Heart right ventricle (tissue), 16 donors: ENCODE measurements at places on chromosomes 4 and X.
A peak's percentile ranks its signal among the peaks of the same experiment; 100 is the strongest.

DNA sequence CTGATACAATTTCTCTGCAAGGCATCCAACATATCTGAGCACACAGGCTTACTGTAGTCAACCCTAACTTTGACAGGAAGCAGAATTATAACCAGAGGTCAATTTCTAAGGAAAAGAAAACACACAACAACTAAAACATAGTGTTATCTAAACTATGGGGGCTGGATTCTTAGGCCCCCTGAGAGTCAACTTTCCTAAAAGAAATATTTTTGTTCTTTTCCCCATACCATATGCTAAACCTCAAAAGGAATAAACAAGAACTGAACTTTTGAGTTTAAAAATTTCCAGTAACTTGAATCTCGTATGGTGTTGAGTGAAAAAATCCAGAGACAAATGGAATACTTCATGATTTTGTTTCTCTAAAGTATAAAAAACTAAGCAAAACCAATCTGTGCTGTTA is 42.9 kb downstream of the ATXN3L start:
- H3K27me3 ChIP-seq = no peaks in the 10 kb centered on the region
- H3K4me1 ChIP-seq = no peaks in the 10 kb centered on the region
- peak overlapping the region; percentile 5 for H3K27ac ChIP-seq

- DNase-seq = no peak
- no peak overlapping the region for H3K4me3 ChIP-seq
- H3K36me3 ChIP-seq = no peaks in the 10 kb centered on the region
- H3K27ac ChIP-seq = no peak overlapping the region
- no peaks in the 10 kb centered on the region for H3K4me1 ChIP-seq
These were observed 4.9 kb upstream of the UGT2B10 start for GRCh38 chr4:68810919-68811318.

- H3K4me1 ChIP-seq = no peaks in the 10 kb centered on the region
- H3K27ac ChIP-seq = no peak overlapping the region
- no peaks in the 10 kb centered on the region for H3K36me3 ChIP-seq
- no peak overlapping the region for H3K4me3 ChIP-seq
- no peaks in the 10 kb centered on the region for H3K27me3 ChIP-seq
These were observed 1495.5 kb downstream of the PCDH18 start for GRCh38 chr4:136036744-136037143.

DNA sequence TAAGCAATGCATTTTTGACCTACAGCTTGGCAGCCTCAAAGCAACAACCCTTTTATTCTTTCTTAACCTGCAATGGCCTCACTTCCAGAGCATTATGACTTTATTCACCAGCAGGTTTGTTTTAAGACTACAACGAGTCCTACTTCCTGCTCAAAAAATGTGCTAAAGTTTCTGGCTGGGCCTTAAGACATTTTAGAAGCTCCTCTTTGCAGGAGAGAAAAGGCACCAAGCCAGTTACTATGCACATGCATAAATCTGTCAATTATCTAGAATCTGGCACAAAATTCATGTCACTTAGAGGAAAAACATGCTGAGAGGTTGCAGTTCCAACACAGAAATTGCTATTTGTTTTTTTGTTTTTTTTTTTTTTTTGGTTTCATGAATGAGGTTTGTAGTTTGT is 223.0 kb upstream of the EPHA5 start:
- no peak overlapping the region for H3K27ac ChIP-seq
- no peaks in the 10 kb centered on the region for H3K36me3 ChIP-seq
- H3K4me1 ChIP-seq = no peaks in the 10 kb centered on the region
- no peaks in the 10 kb centered on the region for H3K27me3 ChIP-seq
- H3K4me3 ChIP-seq = no peak overlapping the region

DNA sequence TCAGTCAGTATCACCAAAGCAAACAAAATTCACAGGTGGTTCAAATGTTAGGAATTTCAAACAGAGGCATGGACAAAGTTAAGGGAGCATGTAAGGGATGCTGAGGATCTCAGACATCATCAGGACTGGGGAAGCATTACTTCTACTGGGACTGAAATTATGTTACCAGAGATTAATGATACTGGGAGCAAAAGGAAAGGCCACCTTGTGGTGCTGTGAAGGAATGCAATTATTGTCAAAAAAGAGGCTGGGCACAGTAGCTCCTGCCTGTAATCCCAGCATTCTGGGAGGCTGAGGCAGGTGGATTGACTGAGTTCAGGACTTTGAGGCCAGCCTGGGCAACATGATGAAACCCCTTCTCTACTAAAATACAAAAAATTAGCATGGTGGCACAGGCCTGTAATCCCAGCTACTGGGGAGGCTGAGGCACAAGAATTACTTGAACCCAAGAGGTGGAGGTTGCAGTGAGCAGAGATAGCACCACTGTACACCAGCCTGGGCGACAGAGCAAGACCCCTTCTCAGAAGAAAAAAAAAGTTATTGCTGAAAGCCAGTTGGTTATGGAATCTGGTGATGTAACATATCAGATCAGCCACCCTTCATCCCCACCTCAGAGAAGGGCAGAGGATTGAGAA is 954.3 kb downstream of the PCDH7 start:
- no peak overlapping the region for H3K27ac ChIP-seq
- no peaks in the 10 kb centered on the region for H3K27me3 ChIP-seq
- DNase-seq = no peak
- no peaks in the 10 kb centered on the region for H3K36me3 ChIP-seq
- no peak overlapping the region for H3K4me3 ChIP-seq

GRCh38 chr4:153529646-153530045 is 63.5 kb downstream of the TMEM131L start:
- H3K27me3 ChIP-seq = no peaks in the 10 kb centered on the region
- peaks cover 66% of the 10 kb centered on the region for H3K4me1 ChIP-seq
- H3K4me3 ChIP-seq = no peak overlapping the region
- H3K27ac ChIP-seq = no peak overlapping the region
- DNase-seq = no peak

DNA sequence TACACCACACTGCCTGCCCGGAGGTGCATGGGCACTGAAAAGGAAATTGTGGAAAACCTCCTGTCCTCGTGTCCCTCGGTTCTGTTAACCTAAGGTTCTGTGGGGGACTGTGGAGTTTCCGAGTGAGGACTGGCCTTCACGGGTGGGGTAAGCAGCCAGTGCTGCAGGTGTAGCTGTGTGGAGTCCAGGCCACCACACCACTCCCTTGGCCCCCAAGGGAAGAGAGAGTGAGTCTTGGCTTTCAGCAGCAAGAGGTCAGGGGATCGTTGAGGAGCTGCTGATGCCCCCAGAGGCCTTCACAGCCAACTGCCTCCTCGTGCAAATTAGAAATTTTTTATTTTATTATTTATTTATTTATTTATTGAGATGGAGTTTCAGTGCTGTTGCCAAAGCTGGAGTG is 20.4 kb downstream of the BEND4 start:
- H3K4me3 ChIP-seq = no peak overlapping the region
- DNase-seq = no peak
- H3K36me3 ChIP-seq = no peaks in the 10 kb centered on the region
- H3K4me1 ChIP-seq = no peaks in the 10 kb centered on the region
- no peak overlapping the region for H3K27ac ChIP-seq

DNA sequence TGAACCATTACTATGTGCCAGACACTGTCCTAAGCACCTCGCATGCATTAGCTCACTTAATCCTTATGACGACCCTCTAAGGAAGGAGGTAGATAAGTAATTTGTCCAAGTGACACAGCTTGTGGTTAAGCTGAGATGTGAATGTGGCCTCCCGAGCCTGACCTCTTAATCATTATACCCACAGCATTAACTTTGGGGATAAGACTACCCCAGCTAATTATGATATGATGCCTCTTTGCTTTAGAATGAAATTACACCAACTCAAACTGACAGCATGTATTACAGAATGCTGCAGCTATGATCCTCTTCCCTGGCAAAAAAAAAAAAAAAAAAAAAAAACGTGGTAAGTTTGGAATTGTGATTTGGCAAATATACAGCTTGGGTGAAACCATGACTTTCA is 53.5 kb downstream of the APBB2 start:
- H3K36me3 ChIP-seq = no peaks in the 10 kb centered on the region
- no peak overlapping the region for H3K4me3 ChIP-seq
- no peak overlapping the region for H3K27ac ChIP-seq
- no peak for DNase-seq

DNA sequence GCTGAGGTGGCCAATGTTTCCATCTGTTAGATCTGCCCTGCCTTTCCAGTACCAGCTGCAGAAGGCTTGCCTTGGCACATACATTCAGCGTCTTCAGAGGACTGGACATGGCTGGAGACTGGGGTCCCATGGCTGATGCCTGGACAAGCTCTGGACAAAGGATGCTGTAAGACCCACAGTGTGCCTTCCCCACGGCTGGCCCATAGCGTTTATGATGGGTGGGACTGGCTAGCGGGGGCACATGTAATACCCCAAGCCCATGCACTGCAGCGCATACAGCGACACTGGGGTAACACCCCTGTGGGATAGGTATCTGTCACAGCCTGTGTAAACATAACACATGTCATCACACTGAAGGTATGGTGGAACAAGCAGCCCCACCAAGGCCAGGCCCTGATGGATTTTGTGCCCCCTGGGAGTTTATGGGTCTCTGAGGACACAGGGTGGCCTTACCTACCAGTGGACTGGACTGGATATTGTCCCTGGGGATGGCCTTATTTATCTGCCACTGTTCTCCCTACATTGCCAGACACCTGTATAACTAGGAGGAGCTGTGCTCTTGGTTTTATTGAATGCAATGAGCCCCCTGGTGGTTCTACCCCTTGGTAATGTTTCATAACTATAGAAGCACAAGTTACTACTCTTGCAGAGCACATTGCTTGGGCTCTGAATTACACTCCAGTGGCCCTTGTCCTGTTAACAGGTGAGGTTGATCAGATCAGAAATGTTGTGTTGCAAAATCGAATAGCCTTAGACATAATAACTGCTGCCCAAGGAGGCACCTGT is 34.3 kb upstream of the TACR3 start:
- H3K36me3 ChIP-seq = no peaks in the 10 kb centered on the region
- H3K27me3 ChIP-seq = no peaks in the 10 kb centered on the region
- H3K4me3 ChIP-seq = no peak overlapping the region
- no peak for DNase-seq

DNA sequence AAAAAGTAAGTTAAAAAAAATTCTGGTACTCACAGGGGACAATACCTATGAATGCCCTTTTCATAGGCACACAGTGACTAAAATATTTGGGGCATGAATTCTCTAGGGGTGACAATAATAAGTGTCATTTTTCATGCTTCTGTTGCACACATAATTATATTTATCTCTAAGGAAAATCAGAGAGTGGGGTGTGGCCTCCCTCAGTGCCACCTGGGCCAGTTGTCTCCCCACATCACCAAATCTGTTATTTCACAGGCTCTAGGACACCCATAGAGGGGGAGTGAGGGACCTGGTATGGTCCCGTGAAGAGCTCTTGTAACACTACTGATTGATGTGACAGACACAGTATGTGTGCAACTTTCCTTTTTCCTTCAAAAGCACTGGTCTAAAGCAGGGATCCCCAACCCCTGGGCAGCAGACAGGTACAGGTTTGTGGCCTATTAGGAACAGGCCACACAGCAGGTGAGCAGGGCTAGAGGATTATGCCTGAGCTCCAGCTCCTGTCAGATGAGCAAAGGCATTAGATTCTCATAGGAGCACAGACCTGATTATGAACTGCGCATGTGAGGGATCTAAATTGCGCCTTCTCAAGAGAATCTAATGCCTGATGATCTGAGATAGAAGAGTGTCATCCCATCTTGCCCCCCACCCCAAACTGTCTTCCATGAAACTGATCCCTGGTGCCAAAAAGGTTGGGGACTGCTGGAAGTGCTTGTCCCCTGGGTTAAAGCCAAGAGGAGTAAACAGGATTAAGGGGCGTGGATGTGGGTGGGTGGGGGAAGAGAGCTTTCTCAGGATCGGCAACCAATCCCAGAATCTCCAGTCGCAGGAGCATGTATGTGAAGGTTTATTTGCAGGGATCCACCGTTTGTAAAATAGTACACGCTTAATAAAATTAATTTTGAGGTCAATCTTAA is 856 bp downstream of the SLC9B1 start:
- H3K4me1 ChIP-seq = peaks cover 15% of the 10 kb centered on the region
- H3K27ac ChIP-seq = peak overlapping the region; percentile 82
- H3K36me3 ChIP-seq = no peaks in the 10 kb centered on the region

DNA sequence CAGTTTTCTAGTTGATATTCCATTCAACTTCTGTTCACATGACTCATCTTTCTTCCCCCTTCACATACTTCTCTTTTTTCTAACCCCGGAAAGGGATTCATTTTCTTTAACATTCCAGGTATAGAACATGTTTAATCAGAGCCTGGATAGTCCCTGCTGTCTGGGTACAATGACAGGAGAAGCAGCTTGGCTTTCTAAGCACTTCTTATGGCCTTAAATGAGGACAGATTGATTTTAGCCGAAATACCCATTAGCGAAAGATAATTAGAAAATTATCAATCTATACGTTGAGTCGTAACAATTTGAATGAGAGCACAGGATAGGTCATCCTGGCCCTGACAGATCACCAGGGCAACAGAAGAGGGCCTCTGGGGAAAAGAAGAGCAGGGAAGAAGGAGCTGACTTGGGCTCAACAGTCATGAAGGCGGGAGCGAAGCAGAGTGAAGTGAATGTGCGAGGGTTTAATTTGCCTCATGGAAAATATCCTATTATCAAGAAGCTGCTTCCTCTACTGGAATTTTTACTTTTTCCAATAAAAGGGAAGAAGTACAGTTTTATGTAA is 62.2 kb downstream of the PPP1R2C start:
- H3K4me1 ChIP-seq = no peaks in the 10 kb centered on the region
- no peaks in the 10 kb centered on the region for H3K36me3 ChIP-seq
- H3K27me3 ChIP-seq = peaks cover 30% of the 10 kb centered on the region
- DNase-seq = no peak
- no peak overlapping the region for H3K4me3 ChIP-seq
- no peak overlapping the region for H3K27ac ChIP-seq

DNA sequence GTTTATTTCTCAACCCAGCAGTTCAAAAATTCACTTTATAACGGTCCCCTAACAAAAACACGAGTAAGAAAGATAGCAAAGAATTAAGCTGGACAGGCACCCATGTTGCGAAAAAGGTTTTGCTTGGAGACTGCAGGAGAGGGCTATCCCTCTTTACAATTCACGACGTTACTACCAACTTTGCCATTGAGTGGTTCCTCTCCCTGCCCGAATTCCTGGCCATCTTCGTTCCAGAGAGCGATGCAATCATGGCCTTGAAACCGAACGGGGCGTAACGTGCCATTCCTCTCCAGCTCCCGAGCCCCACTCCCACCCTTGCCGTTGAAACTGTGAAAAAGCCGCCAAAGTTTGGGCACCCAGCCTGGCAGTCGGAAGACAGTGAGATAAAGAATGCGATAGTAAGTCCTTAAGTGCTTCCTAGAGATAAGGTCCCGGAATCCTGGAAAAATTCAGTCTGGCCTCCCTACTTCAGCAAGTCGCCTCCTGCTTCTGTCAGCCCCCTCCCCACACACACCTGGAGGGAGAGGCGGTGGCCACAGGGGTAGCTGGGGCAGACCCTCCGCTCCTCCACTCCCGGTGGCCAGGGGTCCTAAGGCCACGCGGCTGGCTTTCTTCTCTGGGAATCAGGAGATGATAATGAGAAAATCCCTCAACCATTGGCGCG is 65.2 kb downstream of the FBXO8 start:
- peaks cover 46% of the 10 kb centered on the region for H3K4me1 ChIP-seq
- H3K27me3 ChIP-seq = peaks cover 35% of the 10 kb centered on the region
- H3K36me3 ChIP-seq = no peaks in the 10 kb centered on the region
- no peak for DNase-seq
- H3K4me3 ChIP-seq = peak overlapping the region; percentile 53
